ENCODE measurements at places on chromosomes 12 and 14. TPM values are rescaled to one million over a fixed set of nuclear protein-coding genes. Genes with fewer than 3 reads are reported as not detected.

- no peaks in the 10 kb centered on the region for H3K4me1 ChIP-seq
- no peak overlapping the region for H3K4me3 ChIP-seq
- no peaks in the 10 kb centered on the region for H3K36me3 ChIP-seq
Observed at GRCh38 chr12:1915082-1915968, 3.1 kb downstream of the CACNA2D4 start.

DNA sequence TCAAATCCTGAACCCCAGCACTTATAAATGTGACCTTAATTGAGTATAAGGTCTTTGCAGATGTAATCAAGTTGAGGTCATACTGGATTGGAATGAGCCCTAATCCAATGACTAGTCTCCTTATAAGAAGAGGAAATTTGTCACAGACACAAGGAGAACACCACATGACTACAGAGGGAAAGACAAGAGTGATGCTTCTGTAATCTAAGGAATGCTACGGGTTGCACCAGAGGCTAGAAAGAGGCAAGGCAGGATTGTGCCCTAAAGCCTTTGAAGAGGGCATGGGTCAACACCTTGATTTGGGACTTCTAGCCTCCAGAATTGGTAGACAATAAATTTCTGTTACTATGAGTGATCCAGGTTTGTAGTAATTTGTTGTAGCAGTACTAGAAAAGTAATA is 135.0 kb downstream of the FOXG1 start:
- H3K4me1 ChIP-seq, result no peaks in the 10 kb centered on the region
- H3K4me3 ChIP-seq, result no peak overlapping the region
- no peak for DNase-seq
- no peaks in the 10 kb centered on the region for H3K36me3 ChIP-seq
- H3K27me3 ChIP-seq, result no peaks in the 10 kb centered on the region

- no peak overlapping the region for H3K4me3 ChIP-seq
- peak; percentile 30 for DNase-seq
- H3K27me3 ChIP-seq, result no peaks in the 10 kb centered on the region
- peaks cover 16% of the 10 kb centered on the region for H3K4me1 ChIP-seq
Observed at GRCh38 chr12:2264651-2265232, 212.0 kb downstream of the CACNA1C start.

- H3K4me3 ChIP-seq, result peak within 1 kb of the TSS; percentile 88
- H3K36me3 ChIP-seq, result no peaks in the 10 kb centered on the region
- no peaks in the 10 kb centered on the region for H3K4me1 ChIP-seq
- H3K27ac ChIP-seq, result peak within 1 kb of the TSS; percentile 77
- no peaks in the 10 kb centered on the region for H3K27me3 ChIP-seq
Observed at GRCh38 chr12:26195250-26195640, at the start of gene SSPN. Gene SSPN, plus strand, starts transcription at chr12:26195573. Its CDS starts 100 bp downstream, at chr12:26195673.

GRCh38 chr12:91406920-91407341 is 224.3 kb upstream of the DCN start:
- H3K27me3 ChIP-seq, result no peaks in the 10 kb centered on the region
- DNase-seq, result no peak
- no peaks in the 10 kb centered on the region for H3K4me1 ChIP-seq
- H3K4me3 ChIP-seq, result no peak overlapping the region
- no peak overlapping the region for H3K27ac ChIP-seq
- no peaks in the 10 kb centered on the region for H3K36me3 ChIP-seq

- no peak for DNase-seq
- H3K36me3 ChIP-seq, result no peaks in the 10 kb centered on the region
- no peaks in the 10 kb centered on the region for H3K4me1 ChIP-seq
- no peak overlapping the region for H3K27ac ChIP-seq
- no peak overlapping the region for H3K4me3 ChIP-seq
Observed at GRCh38 chr12:118777504-118777903, 203.8 kb upstream of the SRRM4 start.

DNA sequence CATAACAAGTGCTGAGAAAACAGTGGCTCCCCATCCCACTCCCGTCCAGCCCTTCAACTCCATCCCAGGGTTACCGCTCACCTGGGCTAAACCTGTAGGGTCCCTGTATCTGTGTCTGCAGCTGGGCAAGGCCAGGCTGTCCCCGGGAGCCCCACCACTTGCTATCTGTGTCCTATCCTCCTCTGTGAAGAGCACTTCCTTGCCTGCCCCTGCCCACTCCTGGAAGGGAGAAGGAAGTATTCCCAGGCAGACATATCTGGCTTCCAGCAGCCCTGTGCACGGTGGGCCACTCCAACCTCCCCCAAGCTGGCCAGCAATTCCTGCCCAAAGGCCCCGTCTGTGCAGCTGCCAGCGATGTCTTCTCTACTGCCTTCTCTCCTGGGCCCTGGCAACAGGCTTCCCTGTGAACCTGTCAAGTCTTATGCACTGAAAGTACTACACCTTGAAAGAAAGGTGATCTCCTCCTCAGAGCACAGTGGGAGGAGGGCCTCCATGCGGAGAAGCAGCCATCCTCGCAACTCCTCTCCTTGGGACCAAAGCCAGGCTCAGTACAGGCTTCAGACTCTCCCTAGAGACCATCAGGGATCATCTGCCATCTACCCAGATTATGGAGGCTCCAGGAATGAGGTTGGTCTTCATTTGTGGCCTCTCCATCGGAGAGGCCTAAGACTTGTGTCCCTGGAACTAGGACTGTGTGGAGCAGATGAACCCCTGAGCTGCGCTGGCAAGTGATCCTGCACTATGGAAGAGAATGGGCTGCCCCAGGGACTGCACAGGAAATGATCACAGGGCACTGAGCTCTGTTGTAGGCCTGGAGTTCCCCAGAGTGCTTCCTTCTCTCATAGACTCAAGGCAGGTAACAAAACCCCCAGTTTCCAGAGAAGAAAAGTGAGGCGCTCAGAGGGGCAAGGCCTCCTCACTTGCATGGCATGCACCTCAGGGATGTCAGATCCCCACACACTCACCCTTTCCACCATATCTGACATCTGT is 663.6 kb downstream of the BCL11B start:
- H3K4me1 ChIP-seq, result no peaks in the 10 kb centered on the region
- DNase-seq, result no peak
- no peak overlapping the region for H3K4me3 ChIP-seq
- no peaks in the 10 kb centered on the region for H3K36me3 ChIP-seq
- H3K27ac ChIP-seq, result no peak overlapping the region

DNA sequence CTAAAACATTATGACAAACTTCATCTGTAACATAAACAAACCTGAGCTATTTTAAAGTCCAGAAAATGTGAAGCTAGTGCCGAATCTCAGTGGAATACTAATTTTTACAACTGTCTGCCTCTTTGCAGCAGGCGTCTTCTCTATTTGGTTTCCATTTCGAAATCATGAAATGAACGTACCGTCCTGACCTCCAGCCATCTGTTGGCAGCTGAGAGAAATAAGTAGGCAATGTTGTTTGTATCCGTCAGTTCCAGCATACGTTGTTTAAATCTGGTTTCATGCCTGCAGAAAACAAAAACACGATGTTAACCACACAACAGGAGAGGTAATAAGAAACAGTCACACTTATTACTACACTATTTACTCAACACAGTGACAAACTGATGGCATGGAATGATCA is 54.3 kb upstream of the KCNJ8 start:
- peak; percentile 26 for DNase-seq
- H3K4me1 ChIP-seq, result peaks cover 27% of the 10 kb centered on the region
- H3K36me3 ChIP-seq, result no peaks in the 10 kb centered on the region
- no peak overlapping the region for H3K27ac ChIP-seq

DNA sequence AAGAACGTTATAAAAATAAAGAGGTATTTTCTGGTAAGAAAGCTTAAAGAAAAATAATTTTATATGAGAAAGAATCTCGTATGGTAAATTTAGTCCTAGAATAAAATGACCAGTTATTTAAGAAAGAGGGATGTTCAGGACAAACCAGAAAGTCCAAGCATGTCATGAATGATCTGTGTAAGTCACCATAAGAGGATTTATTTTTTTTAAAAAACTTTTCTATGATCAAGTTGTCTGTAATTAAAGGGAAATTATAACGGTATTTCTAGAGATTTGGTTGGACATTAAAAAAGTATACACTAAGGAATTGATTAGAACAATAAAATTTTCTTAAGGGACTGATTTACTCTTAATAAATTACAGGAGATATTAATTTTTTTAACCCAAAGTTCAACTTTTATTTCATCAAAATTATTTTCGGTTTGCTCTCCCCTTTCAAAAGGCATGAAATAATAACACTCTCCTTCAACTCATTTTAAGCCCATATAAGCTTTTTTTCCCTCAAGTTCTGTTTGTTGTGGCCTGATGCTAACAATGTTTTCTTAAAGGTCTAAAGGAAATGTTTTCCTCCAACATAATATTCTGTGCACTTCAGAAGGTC is 49.9 kb upstream of the CPSF6 start:
- no peaks in the 10 kb centered on the region for H3K36me3 ChIP-seq
- no peak overlapping the region for H3K27ac ChIP-seq
- no peak overlapping the region for H3K4me3 ChIP-seq
- no peak for DNase-seq

DNA sequence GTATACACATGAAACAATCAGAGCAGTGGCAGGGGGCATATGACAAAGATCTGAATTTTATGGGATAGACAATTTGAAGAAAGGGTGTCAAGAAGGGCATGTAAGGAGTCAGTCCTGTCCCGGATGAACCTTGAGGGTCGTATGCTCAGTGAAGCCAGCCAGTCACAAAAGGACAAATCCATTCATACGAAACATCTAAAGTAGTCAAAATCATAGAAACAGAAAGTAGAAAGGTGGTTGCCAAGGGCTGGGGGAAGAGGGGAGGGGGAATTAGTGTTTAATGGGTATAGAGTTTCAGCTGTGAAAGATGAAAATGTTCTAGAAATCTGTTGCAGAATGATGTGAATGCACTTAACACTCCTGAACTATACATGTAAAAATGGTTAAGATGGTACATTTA is 157.5 kb downstream of the TGFB3 start:
- no peak overlapping the region for H3K4me3 ChIP-seq
- no peaks in the 10 kb centered on the region for H3K27me3 ChIP-seq
- peaks cover 3% of the 10 kb centered on the region for H3K36me3 ChIP-seq
- peak overlapping the region; percentile 18 for H3K27ac ChIP-seq
- DNase-seq, result no peak

DNA sequence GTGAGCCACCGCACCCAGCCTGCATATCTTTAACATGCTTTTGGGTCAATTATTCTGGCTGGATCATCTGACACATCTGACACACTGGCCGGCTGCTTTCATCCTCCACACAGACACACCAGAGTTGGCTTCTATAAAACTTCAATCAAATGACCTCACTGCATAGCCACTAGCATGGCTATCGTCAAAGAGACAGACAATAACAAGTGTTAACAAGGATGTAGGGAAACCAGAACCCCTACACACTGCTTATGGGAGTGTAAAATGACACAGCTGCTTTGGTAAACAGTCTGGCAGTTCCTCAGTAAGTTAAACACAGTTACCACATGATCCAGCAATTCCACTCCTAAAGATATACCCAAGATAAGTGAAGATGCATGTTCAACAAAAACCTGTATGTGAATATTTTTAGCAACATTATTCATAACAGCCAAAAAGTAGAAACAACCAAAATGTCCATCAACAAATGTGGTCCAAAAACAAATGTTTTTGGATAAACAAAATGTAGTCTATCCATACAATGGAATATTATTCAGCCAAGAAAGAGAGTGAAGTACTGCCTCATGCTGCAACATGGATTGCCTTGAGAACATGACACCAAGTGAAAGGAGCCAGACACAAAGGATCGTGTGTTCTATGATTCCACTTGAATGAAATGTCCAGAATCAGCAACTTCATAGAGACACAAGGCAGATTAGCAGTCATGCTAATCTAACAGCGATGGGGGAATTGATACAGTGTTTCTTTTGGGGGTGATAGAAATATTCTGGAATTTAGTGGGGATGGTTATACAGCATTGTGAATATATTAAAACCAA is 10.1 kb downstream of the KDM2B start:
- H3K4me3 ChIP-seq, result no peak overlapping the region
- peaks cover 3% of the 10 kb centered on the region for H3K36me3 ChIP-seq
- H3K4me1 ChIP-seq, result peaks cover 10% of the 10 kb centered on the region
- DNase-seq, result no peak
- no peak overlapping the region for H3K27ac ChIP-seq
- no peaks in the 10 kb centered on the region for H3K27me3 ChIP-seq

- no peaks in the 10 kb centered on the region for H3K36me3 ChIP-seq
- H3K4me3 ChIP-seq, result no peak overlapping the region
- H3K4me1 ChIP-seq, result no peaks in the 10 kb centered on the region
- no peaks in the 10 kb centered on the region for H3K27me3 ChIP-seq
Observed at GRCh38 chr14:57533214-57533613, 39.6 kb upstream of the CCDC198 start.

GRCh38 chr14:72826039-72826438 is 67.9 kb downstream of the DPF3 start:
- no peaks in the 10 kb centered on the region for H3K4me1 ChIP-seq
- H3K36me3 ChIP-seq, result no peaks in the 10 kb centered on the region
- H3K27ac ChIP-seq, result no peak overlapping the region

GRCh38 chr14:91889477-91890211 is 22.3 kb upstream of the TC2N start:
- H3K27me3 ChIP-seq, result no peaks in the 10 kb centered on the region
- no peak for DNase-seq

- peaks cover 39% of the 10 kb centered on the region for H3K4me1 ChIP-seq
- H3K27me3 ChIP-seq, result no peaks in the 10 kb centered on the region
- DNase-seq, result no peak
- no peak overlapping the region for H3K27ac ChIP-seq
Observed at GRCh38 chr12:68622250-68622649, 11.6 kb downstream of the RAP1B start.

GRCh38 chr12:42564996-42565395 is 24.6 kb downstream of the PRICKLE1 start:
- no peaks in the 10 kb centered on the region for H3K27me3 ChIP-seq
- DNase-seq, result no peak
- peaks cover 10% of the 10 kb centered on the region for H3K4me1 ChIP-seq
- no peaks in the 10 kb centered on the region for H3K36me3 ChIP-seq
- H3K27ac ChIP-seq, result no peak overlapping the region

GRCh38 chr12:111635524-111635923 is 36.4 kb upstream of the ATXN2 start:
- no peaks in the 10 kb centered on the region for H3K27me3 ChIP-seq
- peaks cover 9% of the 10 kb centered on the region for H3K4me1 ChIP-seq
- H3K4me3 ChIP-seq, result no peak overlapping the region
- peak overlapping the region; percentile 49 for H3K27ac ChIP-seq
- no peak for DNase-seq
- no peaks in the 10 kb centered on the region for H3K36me3 ChIP-seq

- peak overlapping the region; percentile 97 for H3K4me3 ChIP-seq
- no peaks in the 10 kb centered on the region for H3K27me3 ChIP-seq
- peaks cover 3% of the 10 kb centered on the region for H3K36me3 ChIP-seq
- H3K4me1 ChIP-seq, result peaks cover 4% of the 10 kb centered on the region
- no peak for DNase-seq
Observed at GRCh38 chr12:103955811-103956508, 9.7 kb upstream of the TDG start.

GRCh38 chr14:98754343-98755020 is 517.5 kb downstream of the BCL11B start:
- no peak for DNase-seq
- H3K4me3 ChIP-seq, result no peak overlapping the region
- H3K27me3 ChIP-seq, result no peaks in the 10 kb centered on the region
- H3K4me1 ChIP-seq, result no peaks in the 10 kb centered on the region

Gene MEG3
- total RNA-seq, result not detected

Gene GDF3
- 0.41 TPM for total RNA-seq

Gene SERPINA10
- total RNA-seq, result 7.3 TPM

Gene ATF7IP
- 107 TPM for total RNA-seq

Gene CCDC177
- total RNA-seq, result 0.82 TPM

Gene MBIP
- 27.8 TPM for total RNA-seq

Gene ADAM21
- total RNA-seq, result not detected

Gene KRT73
- total RNA-seq, result not detected

Gene CINP
- 41.5 TPM for total RNA-seq

Gene CLEC4D
- total RNA-seq, result not detected

Gene AICDA
- total RNA-seq, result not detected

Gene CNTN1
- total RNA-seq, result not detected

Gene METTL25
- total RNA-seq, result 8.0 TPM

Gene HOXC12
- total RNA-seq, result 9.4 TPM

Data from Caco-2 (cell line).